ENCODE measurements at places on chromosomes 6 and 20. TPM values are rescaled to one million over a fixed set of nuclear protein-coding genes. Genes with fewer than 3 reads are reported as not detected.

GRCh38 chr6:135144673-135145062 lies 36.4 kb upstream of the MYB start:
- no peak for DNase-seq

DNA sequence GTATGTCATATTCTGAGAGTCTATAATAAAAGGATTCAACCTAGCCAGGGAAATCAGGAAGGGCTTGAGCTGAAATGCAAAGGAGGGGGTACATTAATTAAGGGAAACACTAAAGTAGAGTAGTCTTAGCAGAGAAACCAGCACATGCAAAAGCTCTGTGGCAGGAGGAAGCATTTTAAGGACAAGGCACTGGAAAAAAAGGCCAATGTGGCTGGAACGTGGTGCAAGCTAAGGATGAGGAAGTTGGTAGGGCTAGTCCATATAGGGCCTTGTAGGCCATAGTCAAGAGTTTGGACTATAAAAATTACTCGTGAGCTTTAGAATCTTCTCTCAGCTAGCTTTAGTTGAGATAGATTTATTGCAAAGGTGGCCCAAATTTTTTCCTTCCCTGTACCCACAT lies 75.2 kb upstream of the TOP1 start:
- DNase-seq = no peak

GRCh38 chr20:62209850-62210495 lies 10.1 kb downstream of the HRH3 start:
- DNase-seq = no peak

GRCh38 chr20:47789764-47790579 lies 4.7 kb upstream of the SULF2 start:
- no peak for DNase-seq

- no peak for DNase-seq
These were observed 39.4 kb upstream of the EEF1A1 start for GRCh38 chr6:73560182-73560732.

GRCh38 chr6:53792016-53792415 lies 2.8 kb upstream of the LRRC1 start:
- no peak for DNase-seq

GRCh38 chr20:58019850-58020625 lies 208.4 kb downstream of the ANKRD60 start:
- DNase-seq = no peak

DNA sequence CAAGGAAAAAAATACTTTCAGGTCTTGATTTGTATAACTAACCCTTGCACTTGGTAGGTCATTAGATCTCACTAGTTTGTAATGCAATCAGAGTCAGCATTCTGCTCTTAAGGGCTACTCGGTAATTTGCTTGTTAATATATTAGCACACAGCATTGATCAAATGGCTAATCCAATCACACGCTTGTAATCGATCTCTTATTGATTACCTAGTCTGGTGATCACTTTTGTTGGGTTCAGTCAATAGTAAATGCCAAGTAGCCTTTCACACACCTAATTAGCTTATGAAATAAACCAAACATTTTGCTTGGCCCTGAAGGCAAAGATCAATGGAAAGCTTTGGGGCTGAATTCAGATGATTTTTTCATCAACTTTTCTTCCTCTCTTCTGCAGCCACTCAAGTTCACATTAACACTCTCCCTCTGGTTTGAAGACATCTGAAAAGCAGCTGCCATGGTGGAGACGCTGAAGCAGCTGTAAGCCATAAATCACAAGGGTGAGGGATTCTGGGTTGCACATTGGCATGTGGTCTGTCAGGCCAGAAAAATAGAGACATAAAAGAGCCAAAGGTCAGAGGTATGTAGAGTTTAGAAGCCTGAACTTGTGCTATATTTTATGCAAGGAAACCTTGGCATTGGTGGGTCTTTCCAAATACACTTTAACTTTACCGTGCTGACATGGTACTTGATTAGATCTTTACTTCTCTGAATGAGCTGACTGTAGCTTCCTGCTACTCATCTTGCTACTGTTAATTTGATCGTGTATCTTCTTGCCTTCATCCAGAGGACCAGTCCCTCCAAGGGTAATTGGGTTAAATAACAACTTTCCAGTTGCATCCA lies 234.4 kb downstream of the SIM1 start:
- no peak for DNase-seq

Gene SALL4
- 0.43 TPM for total RNA-seq

GRCh38 chr6:103522045-103522444 lies 1337.7 kb downstream of the HACE1 start:
- DNase-seq = no peak

Gene RPP40
- 5.2 TPM for total RNA-seq

Gene GRIK2
- total RNA-seq = 0.38 TPM

Gene UST
- total RNA-seq = 11.8 TPM

GRCh38 chr6:17740559-17741220 lies 34.0 kb upstream of the NUP153 start:
- no peak for DNase-seq

DNA sequence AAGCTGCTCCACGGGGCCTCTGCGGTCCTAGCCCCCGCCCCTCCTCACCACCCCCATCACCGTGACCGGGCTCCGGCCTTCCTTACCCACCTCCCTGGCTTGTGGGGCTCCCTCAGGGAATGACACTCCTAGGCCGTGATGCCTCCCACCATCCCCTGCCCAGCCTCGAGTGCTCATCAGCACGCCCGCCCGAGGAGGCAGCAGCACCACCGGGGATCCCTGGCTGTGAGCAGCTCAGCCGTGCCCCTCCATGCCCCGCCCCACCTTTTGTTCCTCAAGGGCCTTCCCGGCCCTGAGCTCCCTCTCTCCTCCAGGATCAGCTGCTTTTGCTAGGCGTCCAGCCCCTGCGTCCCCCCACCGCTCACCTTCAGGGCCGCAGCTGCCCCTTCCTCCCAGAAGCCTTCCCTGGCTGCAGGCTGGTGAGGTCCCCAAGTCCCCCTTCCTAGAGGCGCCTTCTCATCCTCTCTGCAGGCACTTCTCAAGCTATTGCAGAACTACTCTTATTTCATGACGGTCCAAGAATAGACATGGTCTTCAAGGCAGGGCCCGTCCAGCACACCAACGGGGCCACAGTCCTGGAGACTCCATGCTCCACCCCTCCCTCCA lies 3.0 kb downstream of the FNDC11 start:
- DNase-seq = no peak

Gene TUBE1
- total RNA-seq = 18.4 TPM

GRCh38 chr6:42423244-42423643 lies 28.5 kb downstream of the TRERF1 start:
- no peak for DNase-seq

Gene RPP21
- total RNA-seq = 29.3 TPM

- DNase-seq = no peak
These were observed 372.7 kb downstream of the ADGRB3 start for GRCh38 chr6:69007781-69008180.

DNA sequence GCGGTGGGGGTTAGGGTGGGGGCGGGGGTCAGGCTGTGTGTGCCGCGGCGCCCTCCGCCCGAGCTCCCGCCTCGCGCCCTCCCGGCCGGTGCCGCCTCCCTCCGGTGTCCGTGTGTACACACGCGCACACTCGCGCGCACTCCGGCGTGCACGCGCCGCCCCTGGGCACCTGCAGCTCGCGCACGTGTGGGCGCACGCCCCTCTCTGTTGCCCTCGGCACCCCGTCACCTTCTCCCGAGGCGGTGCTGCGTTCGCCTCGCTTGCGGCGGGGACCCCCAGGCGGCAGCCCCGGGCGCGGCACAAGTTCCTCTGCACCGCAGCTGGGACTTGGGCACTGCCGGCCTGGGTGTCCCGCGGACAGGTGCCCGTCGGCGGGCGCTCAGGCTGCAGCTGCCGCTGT lies 525 bp downstream of the MACROD2 start:
- peak; percentile 80 for DNase-seq

Gene NUP43
- total RNA-seq = 23.9 TPM

GRCh38 chr6:69449887-69450286 lies 346.9 kb downstream of the LMBRD1 start:
- no peak for DNase-seq

Gene FAM8A1
- total RNA-seq = 30.9 TPM

DNA sequence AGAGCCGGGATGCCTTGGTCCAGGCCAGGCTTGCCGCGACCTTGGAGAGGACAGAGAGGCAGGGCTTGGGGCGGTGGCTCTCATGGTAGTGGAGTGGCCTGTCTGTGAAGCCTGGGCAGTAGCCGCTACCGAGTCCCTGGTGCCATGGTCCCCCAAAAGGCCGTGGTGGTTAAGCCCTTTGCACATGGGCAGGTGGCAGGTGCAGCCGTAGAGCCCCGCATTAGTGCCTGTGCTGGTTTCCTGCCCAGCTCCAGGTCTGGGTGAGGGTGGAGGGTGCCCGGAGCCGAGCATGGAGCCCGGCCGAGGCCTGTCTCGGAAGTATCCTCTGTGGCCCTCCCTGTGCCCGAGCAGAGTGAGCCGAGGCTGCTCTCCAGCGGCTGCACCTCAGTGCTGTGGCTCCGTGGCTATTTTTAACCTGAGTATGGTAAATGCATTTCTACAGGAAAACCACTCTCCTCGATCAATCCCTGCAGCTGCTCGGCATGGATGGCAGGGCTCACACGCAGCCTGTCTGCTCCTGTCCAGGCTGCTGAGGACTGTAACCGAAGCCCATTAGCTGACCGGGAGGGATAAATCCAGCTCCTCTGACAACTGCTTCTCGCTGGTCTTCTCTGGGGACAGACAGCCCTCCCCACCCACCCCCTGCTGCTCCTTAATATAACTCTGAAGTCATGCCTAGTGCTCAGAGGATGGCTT lies 36.3 kb upstream of the GATA5 start:
- no peak for DNase-seq

Gene LAMP5
- 0.49 TPM for total RNA-seq

- no peak for DNase-seq
These were observed 30.2 kb upstream of the SERINC3 start for GRCh38 chr20:44552050-44552449.

- DNase-seq = no peak
These were observed 1090.3 kb downstream of the HACE1 start for GRCh38 chr6:103769431-103769830.

DNA sequence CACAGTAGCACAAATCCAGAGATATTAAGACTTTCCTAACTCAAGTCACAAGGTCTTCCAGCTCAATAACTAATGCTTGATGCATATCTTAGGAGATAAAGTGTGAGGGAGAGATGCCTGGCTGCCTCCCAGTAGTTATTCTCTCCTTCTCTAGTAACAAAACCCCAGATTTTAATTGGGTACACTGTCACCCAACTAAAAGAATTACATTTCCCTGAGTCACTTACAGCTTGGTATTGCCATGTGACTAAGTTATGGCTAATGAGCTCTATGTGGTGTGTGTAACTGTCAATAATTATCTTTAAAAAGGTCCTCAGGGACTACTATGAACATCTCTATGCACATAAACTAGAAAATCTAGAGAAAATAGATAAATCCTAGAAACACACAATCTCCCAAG lies 32.0 kb downstream of the KIF6 start:
- DNase-seq = no peak

Gene HELZ2
- 53.3 TPM for total RNA-seq

DNA sequence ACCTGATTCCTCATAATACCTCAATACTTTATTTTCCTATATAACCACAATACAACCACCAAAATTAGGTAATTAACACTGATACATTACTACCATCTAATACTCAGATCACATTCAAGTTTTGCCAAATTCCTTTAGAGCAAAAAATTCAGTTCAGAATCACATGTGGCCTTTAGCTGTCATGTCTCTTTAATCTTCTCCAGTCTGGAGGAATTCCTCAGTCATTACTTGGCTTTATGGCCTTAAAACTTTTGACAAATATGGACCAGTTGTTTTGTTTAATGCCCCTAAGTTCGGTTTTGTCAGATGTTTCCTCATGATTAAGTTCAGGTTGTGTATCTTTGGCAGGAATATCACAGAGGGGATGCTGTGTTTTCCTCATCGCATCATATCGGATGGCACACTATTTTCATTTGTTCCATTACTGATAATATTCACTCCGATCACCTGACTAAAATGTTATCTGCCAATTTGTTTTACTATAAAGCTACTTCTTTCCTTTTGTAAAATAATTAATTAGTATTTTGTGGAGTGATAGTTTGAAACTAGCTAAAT lies 51.2 kb upstream of the AKIRIN2 start:
- DNase-seq = no peak

Gene NR2E1
- not detected for total RNA-seq
